Vagina (tissue), 2 donors: ENCODE measurements at places on chromosomes 3 and 15. TPM values are rescaled to one million over a fixed set of nuclear protein-coding genes. Genes with fewer than 3 reads are reported as not detected.

ANKUB1 gene
- not detected for total RNA-seq

- DNase-seq, result no peak
- no peaks in the 10 kb centered on the region for H3K27me3 ChIP-seq
- H3K4me1 ChIP-seq, result peaks cover 5% of the 10 kb centered on the region
- no peaks in the 10 kb centered on the region for H3K36me3 ChIP-seq
Measured at GRCh38 chr3:173396191-173397041, 1.1 kb upstream of the NLGN1 start.

- H3K27me3 ChIP-seq, result no peaks in the 10 kb centered on the region
- no peak overlapping the region for H3K4me3 ChIP-seq
- H3K36me3 ChIP-seq, result peaks cover 43% of the 10 kb centered on the region
- no peak for DNase-seq
- no peaks in the 10 kb centered on the region for H3K4me1 ChIP-seq
- H3K27ac ChIP-seq, result no peak overlapping the region
Measured at GRCh38 chr3:122365073-122365472, 18.0 kb downstream of the MIX23 start.

DNA sequence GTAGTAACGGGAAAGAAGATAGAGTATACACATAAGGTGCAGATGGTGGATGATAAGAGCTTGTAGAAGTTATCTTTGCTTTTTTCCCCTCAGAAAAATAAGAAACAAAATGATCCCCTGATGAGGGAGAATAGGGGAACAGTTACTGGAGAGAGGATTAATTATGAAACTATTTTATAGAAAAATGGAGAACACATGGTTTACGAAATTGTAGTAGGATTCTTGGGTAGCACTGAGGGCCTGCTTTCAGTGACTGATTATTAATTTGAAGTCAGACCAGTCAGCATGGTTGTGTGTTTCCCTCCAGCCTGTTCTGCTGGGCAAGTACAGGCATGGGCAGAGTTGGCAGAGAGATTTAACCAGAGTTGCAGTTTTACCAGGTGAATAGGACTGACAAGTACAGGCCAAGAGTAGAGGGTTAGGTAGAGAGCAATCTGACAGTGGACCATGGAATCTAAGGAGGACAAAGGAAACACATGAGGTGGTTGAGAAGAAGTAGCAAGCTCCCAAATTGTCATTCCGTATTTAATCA, 5.9 kb downstream of the SLC49A4 start:
- H3K36me3 ChIP-seq, result no peaks in the 10 kb centered on the region
- DNase-seq, result no peak
- no peak overlapping the region for H3K4me3 ChIP-seq

DNA sequence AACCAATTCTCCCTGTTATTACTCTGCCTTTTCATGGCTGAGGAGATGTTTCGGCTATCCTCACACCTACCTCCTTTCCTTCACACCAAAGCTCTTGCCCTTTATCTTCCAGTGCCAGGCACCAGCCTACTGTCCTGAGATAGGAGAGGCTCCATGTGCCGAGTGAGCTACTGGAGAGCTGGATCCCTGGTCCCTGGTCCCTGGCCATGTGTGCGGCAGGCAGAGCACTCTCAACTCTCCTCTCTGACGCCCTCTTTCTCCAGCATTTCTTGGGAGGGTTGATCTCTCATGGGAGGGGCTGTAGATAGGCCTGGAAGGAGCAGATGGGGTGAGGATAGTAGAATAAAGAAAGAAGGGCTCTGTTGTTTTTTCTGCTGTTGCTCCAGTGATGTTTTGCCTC, 277.1 kb upstream of the UMPS start:
- no peak for DNase-seq
- no peak overlapping the region for H3K4me3 ChIP-seq

DNA sequence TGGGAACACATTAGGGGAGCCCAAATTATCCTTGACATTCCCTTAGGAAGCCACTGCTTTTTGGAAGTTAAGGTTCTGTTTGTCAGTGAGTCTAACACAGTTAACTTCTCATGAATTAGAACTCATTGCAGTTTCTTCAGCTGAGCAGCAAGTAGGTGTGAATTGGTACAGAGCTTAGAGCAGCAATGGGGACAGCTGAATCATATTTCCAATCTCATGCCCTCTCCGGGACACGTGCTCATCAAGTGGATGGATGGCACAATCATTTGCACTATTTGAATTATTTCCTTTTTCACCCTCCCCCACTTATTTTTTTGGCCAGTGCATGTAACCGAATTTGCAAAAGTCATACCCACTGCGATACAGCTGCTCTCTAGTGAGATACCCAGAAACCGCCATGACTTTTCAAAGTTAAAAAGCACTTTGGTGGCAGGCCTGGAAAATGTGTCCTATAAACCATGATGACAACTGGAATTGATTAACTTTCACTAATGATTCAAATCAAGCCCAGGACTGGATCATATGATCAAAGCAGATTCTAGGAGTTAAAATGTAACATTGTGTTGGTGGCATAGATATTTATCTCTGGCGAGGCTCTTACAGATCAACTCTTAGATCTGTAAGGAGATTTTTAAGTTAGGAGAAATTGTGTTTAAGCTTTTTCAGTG, 76.4 kb downstream of the EBLN2 start:
- no peaks in the 10 kb centered on the region for H3K36me3 ChIP-seq
- H3K27ac ChIP-seq, result no peak overlapping the region
- H3K4me3 ChIP-seq, result no peak overlapping the region
- no peak for DNase-seq
- H3K4me1 ChIP-seq, result peaks cover 15% of the 10 kb centered on the region
